ENCODE measurements at places on chromosomes 16 and 17.

DNA sequence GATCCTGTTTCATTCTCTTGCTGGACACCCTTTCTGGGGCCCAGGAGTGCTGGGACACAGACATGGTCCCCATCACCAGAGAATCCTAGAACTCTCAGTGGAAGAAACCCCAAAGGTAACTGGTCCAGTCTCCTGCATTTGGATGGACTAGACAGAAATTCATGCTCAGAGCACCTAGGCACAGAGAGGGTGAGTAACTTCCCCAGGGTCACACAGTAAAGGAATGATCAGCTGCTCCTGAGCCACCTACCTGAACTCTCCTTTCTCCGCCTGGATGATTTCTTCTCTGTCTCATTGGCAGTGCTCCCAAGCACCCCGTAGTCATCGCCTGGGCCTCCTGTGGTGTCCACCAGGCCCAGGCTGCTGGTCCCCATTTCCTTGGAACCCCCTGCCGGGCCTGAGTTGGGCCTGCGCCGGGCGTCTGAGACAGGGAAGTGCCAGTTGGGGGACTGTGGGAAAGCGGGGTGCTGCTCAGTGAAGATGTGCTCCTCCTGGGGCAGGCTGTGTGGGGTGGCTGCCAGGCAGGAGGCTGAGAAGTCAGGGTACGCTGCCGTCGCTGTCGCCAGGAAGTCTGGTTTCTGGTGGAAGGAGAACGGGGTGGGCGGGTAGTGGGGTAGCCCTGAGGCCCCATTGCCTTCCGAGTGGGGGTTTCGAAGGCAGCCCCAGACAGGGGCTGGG, 767 bp downstream of the MEOX1 start:
- DNase-seq = no peak

DNA sequence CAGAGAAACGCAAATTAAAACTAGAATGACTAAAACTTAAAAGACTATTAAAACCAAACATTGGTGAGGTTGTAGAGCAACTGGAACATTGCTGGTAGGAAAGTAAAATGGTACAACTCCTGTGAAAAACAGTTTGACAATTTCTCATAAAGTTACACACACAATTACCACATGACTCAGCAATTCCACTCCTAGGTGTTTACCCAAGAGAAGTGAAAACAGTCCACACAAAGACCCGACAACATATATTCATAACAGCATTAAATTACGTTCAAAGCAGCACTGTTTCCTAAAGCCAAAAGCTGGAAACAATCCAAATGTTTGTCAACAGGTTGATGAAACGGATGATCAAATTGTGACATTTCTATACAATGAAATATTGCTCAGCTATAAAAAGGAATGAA, 26.5 kb upstream of the ALOX12 start:
- no peak for DNase-seq

DNA sequence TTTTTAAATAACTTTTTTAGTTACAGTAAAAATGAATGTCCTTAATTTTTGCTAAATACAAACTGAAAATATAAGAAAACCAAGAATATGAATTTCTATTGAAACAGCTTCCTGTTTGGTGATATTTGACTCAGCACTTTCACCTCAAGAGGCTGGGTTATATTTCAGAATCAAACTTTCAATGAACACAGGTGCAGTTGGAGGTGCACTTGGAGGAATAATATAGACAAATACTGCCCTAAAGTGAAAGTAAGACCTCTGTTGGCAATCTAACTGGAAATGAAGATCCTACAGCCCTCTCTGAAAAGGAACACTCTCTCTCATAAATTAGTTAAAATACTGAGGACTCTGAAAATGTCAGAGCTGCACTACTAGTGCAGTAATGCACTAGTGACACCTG, 106.2 kb downstream of the BRIP1 start:
- no peak for DNase-seq

- DNase-seq = no peak
These were observed 750 bp downstream of the TMEM132E start for GRCh38 chr17:34579979-34580684.

DNA sequence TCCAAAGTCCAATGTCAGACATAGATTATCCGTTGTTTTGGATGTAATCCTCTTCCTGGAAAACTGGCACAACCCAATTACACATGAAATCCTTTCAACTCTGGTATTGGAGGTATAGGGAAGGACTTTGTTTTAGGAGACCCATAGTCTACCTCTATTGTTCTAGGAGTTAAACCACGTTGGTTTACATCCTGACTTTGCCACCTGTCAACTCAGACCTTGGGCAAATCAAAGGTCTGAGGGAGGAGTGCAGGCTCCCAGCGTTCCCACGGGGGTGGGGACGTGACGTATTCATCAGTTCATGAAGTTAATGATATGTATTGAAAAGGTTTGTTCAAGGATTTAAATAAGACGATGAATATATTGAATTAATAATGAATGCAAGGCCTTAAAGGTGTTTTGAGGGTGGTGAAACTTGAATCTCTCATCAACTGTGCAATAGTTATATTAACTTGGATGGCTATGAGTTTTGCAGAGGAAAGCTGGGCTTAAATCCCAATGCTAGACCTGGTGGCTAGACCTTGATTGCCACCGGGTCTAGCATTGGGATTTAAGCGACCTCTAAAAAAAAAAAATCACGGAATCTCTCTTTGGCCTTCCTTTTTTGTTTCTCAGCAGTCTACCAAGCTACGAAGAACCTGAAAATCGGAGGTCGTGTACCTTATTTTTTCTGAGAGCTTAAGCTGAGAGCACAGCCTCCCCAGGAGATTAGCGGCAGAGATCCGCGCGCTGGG, 744 bp upstream of the NF1 start:
- no peak for DNase-seq

GRCh38 chr16:8796469-8797363, 723 bp downstream of the TMEM186 start:
- no peak for DNase-seq

DNA sequence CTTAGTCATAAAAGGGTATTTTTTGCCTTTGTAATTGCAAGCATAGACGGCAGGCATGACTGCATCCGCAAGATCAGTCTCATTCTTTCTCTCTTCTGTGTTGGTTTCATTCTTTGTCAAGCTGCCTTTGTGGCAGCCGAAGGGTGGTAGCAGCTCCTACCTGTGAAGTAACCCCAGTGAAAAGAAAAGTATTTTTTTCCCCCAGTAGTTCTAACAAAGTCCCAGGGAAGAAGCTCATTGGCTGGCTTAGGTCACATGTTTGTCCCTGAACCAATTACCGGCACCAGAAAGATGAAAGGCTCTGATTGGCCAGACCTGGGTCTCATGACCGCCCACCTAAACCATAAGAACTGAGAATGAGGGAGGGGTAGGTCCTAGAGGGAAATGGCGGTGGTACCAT, 110.7 kb downstream of the RAP1GAP2 start:
- no peak for DNase-seq

GRCh38 chr16:5549802-5550201, 452.2 kb upstream of the EEF2KMT start:
- no peak for DNase-seq

GRCh38 chr17:72474719-72475477, 354.1 kb downstream of the SOX9 start:
- no peak for DNase-seq

GRCh38 chr16:22969567-22969966, 155.6 kb downstream of the HS3ST2 start:
- DNase-seq = no peak

- no peak for DNase-seq
These were observed 682.4 kb downstream of the KCNJ18 start for GRCh38 chr17:22374741-22375140.

GRCh38 chr16:13864689-13865088, 55.3 kb upstream of the ERCC4 start:
- DNase-seq = no peak

GRCh38 chr17:42405076-42405475, 16.8 kb upstream of the STAT3 start:
- DNase-seq = no peak

DNA sequence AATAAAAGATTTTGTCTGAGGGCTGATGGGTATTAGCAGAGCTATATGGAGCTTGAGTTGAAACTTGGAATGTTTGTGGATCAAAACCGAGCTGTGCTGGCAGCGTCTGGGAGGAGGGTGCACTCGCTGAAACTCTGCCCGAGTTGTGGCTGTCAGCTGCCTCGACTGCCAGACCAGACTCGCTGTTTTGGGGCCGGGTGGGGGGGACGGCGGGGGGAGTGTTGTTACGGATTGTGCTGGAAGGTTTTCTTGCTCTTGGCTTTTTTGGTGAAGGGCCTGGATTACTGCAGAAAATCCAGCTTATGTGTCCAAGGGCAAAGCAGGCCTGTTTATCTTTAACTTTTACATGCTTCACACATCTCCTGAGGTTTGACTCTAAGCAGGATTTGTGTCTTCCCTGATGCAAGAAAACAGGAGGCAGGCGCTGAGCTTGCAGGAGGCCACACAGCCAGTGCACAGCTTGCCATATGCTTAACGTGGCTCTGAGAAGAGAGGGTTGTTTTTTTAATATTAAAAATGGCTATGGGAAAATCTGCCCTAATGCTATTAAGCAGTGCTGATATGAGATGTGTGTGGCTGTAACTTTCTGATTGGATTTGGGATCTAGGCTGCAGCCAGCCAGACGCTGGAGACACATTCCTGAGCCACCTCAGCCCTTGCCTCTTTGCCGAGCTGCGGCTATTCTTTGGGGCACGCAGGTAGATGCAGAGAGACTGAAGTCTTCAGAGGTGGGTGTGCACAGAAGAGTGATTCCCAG, 20.5 kb upstream of the RPTOR start:
- no peak for DNase-seq

DNA sequence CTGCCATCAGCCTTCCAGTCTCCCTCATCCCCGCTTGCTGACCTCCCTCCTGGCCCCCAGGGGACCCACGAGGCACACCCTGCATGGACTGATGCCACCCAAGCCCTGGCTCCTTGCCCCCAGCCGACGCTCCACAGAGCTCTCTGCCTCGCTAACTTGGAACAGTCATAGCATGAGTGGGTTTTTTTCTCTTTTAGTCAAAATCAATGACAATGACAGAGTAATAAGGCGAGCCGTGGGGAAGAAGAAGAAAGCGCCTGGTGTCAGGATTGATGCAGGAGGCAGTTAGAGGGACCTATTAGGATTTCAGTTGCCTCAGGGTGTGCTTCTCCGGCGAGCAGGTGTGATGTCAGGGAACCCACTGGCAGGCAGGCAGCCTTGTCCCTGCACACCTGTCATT, 176.3 kb upstream of the TNRC6C start:
- DNase-seq = no peak

DNA sequence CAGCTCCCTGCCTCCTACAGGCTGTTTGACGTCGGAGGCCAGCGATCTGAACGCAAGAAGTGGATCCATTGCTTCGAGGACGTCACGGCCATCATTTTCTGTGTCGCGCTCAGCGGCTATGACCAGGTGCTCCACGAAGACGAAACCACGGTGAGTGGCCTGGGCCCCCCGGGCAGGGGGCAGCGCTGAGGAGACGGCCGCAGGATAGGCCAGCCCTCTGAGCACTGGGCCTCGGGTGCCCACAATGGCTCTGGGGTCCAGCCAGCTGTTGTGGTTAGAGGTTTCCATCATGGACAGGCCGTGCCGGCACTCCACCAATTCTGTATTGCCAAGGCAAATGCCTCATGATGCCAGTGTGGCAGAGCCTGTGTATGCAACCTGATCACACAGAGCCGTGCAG, 88.6 kb downstream of the AMFR start:
- no peak for DNase-seq

- DNase-seq = no peak
These were observed 65.3 kb downstream of the RAB11FIP4 start for GRCh38 chr17:31456814-31457213.

- no peak for DNase-seq
These were observed 258.7 kb downstream of the MRTFB start for GRCh38 chr16:14329727-14330350.

- no peak for DNase-seq
These were observed 10.9 kb downstream of the COG4 start for GRCh38 chr16:70512456-70512855.

DNA sequence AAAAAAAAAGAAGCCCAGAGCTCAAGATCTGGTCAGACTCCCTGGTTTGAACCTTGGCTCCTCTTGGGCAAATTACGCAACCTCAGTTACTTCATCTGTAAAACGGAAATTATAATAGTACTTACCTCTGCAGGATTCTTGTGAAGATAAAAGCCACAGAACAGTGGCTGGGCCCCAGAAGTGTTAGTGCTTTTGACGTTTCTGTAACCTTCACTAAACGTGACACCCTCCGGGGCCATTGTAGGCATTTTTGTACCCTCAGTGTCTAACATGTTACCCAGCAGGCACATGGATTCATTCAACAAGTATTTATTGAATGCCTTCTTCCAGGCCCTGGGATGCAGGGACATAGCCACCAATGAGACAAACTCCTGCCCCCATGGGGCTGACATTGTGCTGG, 58.0 kb downstream of the PITPNC1 start:
- no peak for DNase-seq

- DNase-seq = peak; percentile 30
These were observed 9.9 kb upstream of the CCL5 start for GRCh38 chr17:35889818-35890773.

DNA sequence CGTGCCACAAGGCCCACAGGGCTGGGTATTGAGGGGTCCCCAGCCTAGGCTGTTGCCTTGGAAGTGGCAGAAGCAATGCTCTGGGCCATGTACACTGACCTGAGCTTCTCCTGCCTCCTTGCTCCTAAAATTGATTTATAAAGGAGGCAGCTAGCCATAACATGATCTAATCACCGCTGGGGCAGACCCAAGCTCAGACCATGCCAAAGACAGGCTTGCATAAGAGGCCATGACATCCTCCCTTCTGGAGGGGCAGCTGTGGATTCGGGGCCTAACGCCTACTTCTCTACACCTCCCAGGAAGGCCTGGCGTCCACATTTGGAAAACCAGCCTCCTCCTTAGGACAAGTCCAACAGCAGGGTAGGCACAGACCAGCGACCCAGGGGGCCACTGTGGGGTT, 12.3 kb downstream of the HSD11B2 start:
- DNase-seq = no peak

- DNase-seq = no peak
These were observed 1.9 kb upstream of the CORO6 start for GRCh38 chr17:29624586-29624985.

DNA sequence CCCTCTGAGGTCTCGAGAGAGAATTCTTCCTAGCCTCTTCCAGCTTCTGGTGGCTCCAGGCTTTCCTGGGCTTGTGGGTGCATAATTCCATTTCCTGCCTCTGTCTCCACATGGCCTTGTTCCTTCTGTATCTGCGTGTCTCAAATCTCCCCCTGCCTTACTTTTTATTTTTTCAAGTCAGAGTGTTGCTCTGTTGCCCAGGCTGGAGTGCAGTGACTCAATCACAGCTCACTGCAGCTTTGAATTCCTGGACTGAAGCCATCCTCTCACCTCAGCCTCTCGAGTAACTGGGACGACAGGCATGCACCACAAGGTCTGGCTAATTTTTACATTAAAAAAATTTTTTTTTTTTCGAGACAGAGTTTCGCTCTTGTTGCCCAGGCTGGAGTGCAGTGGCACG, 120.6 kb downstream of the SHISA9 start:
- no peak for DNase-seq

GRCh38 chr17:44912763-44913544, 2.3 kb downstream of the GFAP start:
- DNase-seq = no peak
